Dermis microvascular lymphatic vessel endothelial cell (primary cell): ENCODE measurements at places on chromosomes 2 and 18. TPM values are rescaled to one million over a fixed set of nuclear protein-coding genes. Genes with fewer than 3 reads are reported as not detected.
A peak's percentile ranks its signal among the peaks of the same experiment; 100 is the strongest.

ASB18 gene
- total RNA-seq, result not detected in 2 replicates

GALNT1 gene
- total RNA-seq, result 127 and 164 TPM in 2 replicates

GRCh38 chr18:63829886-63830285 lies 54.7 kb downstream of the SERPINB7 start:
- no peak for DNase-seq

- no peak for DNase-seq
Observed at GRCh38 chr2:240563951-240564560, 3.9 kb downstream of the DUSP28 start.

- peak; percentile 46 for DNase-seq
Observed at GRCh38 chr2:187232749-187233148, 215.3 kb downstream of the CALCRL start.

DNA sequence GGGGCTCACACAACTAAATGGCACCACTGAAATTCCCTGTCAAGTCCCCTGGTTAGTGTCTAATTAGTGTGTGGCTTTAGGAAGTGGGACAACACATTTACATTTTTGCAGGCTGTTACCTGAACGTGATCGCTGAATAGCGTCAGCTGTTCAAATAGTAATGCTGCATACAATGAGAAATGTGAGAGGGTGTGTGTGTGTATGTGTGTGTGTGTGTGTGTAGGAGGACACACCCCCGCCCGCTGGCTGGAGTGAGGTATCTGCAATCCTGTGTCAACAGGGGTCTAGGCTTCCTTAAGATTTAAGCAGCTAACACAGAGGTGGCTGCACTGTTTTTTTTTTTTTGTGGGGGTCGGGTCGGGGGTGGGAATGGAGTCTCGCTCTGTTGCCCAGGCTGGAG lies 4.8 kb upstream of the LYPD6B start:
- DNase-seq, result no peak
